ENCODE measurements at places on chromosomes 5 and 9.

DNA sequence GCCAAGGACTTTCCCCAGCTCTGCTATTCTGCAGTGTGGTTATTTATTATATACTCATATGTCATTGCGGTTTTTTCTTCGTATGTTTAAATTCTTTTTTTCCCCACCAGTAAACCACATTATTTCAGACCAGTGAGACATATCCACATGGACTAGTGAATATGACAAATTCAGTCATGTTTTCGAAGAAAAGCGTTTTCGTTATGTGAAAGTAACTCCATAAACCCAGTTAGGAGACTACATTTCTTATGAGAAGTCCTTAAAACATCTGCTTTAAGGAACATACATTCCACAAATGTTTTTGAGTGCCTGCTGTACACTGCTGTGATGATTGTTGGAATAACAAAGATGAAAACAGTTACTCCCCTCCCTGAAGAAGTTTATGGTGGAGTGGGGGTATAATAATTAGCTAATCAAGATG is 591.8 kb upstream of the CLINT1 start:
- no peak for DNase-seq

DNA sequence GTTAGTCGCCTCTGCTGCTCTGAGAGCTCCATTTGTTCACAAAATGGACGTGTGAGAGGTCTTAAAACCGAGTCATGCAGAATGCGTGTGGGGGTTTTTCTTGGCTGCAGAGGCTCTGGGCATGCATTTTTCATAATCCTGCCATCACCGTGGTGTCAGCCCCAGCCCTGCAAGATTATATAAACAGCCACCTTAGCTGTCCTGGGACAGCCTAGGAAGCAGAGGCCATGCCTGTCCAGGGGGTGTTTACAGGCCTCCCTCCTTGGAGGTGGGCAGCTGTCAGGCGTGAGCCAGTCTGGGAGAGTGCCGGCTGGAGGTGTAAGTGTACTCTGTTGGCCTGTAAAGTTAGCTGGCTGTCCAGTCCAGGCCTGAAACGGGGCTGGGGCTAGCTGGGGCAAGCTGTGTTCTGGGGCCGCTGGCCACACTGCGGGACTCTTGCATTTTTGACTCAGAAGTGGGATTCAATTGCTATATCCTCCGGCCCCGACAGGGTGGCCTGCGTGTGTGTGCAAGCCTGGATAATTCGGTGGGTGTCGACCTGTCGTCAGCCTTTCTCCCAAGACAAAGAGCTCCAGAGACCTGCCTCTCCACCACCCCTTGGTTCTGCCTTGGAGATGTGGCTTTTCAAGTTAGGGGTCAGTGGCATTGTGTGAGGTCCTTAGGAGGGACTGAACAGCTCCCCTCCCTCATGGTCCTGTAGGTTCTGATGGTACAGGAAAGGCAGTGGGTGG is 2.4 kb downstream of the WNK2 start:
- no peak for DNase-seq

- DNase-seq = no peak
Measured at GRCh38 chr9:41229408-41230401, 40.6 kb upstream of the ZNG1F start.

- DNase-seq = no peak
Measured at GRCh38 chr9:114570742-114571141, 16.8 kb upstream of the ATP6V1G1 start.

- DNase-seq = no peak
Measured at GRCh38 chr5:82620957-82621600, 342.9 kb upstream of the RPS23 start.

- DNase-seq = no peak
Measured at GRCh38 chr5:116942622-116943021, 368.0 kb upstream of the SEMA6A start.
